Glutamatergic neuron (in vitro differentiated cells): ENCODE measurements at places on chromosomes 13 and 19.

- no peak overlapping the region for H3K4me3 ChIP-seq
- H3K4me1 ChIP-seq = no peaks in the 10 kb centered on the region
- H3K27me3 ChIP-seq = peaks cover 6% of the 10 kb centered on the region
- no peak overlapping the region for H3K27ac ChIP-seq
- no peak for DNase-seq
These were observed 30.9 kb upstream of the CYP2B6 start for GRCh38 chr19:40960062-40960685.

DNA sequence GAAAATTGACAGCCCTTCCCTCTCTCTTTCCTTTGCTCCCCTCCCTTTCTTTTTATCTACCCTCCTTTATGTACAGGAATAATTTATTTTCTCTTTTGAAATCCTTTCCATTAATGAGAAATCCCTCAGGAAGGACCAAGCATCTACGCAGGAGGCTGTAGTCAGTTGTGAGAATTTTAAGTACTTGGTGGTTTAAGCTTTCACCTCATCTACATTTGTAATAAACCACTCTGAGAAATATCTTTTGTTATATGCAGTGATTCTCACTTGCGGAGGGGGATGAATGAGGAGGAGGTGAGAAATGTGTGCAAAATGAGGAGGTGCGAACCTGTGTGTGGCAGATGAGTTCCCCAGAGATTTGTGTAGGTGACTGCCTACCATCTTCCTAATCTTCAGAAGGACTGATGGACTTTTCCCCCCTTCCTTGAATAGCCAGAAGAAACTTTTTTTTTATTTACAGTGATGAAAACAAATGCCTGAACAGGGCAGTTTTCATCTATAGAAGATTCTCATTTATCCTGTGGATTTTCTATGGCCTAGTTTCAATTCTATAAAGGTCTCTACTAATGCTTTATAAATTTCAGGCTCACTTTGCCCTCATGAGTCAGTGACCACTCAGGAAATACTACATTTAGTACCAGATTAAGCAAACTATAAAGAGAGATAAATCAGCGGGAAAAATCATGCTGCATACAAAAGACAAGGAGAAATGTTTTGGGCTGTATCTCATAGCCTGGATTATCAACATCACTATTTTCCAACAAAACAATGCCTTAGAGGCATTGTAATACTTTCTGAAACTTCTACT lies 118.3 kb downstream of the LHFPL6 start:
- H3K27ac ChIP-seq = no peak overlapping the region
- no peak for DNase-seq
- no peaks in the 10 kb centered on the region for H3K36me3 ChIP-seq
- H3K4me3 ChIP-seq = no peak overlapping the region
- H3K27me3 ChIP-seq = no peaks in the 10 kb centered on the region
- peaks cover 13% of the 10 kb centered on the region for H3K4me1 ChIP-seq

- H3K4me3 ChIP-seq = no peak overlapping the region
- no peak for DNase-seq
- H3K27me3 ChIP-seq = peaks cover 2% of the 10 kb centered on the region
- H3K36me3 ChIP-seq = peaks cover 58% of the 10 kb centered on the region
- H3K4me1 ChIP-seq = no peaks in the 10 kb centered on the region
- H3K27ac ChIP-seq = no peak overlapping the region
These were observed 20.8 kb downstream of the ZNF283 start for GRCh38 chr19:43847884-43848283.

GRCh38 chr19:36401475-36401874 lies 17.0 kb downstream of the ZFP82 start:
- H3K4me3 ChIP-seq = no peak overlapping the region
- H3K4me1 ChIP-seq = no peaks in the 10 kb centered on the region
- no peak for DNase-seq
- no peak overlapping the region for H3K27ac ChIP-seq

- DNase-seq = no peak
- no peak overlapping the region for H3K27ac ChIP-seq
- H3K4me3 ChIP-seq = no peak overlapping the region
- peaks cover 1% of the 10 kb centered on the region for H3K4me1 ChIP-seq
- no peaks in the 10 kb centered on the region for H3K27me3 ChIP-seq
These were observed 122.0 kb downstream of the ENOX1 start for GRCh38 chr13:43664700-43665191.

- H3K4me3 ChIP-seq = peak overlapping the region; percentile 94
- H3K27ac ChIP-seq = peak overlapping the region; percentile 87
- peaks cover 5% of the 10 kb centered on the region for H3K36me3 ChIP-seq
- DNase-seq = no peak
These were observed 630 bp downstream of the COQ8B start for GRCh38 chr19:40716031-40716481.

- DNase-seq = no peak
- peaks cover 34% of the 10 kb centered on the region for H3K4me1 ChIP-seq
- H3K36me3 ChIP-seq = peaks cover 1% of the 10 kb centered on the region
These were observed 14.6 kb downstream of the KCTD15 start for GRCh38 chr19:33811246-33811645.
